Stimulated activated CD4-positive, alpha-beta T cell treated with anti-CD3 and anti-CD28 coated beads, Interleukin-1b, Interleukin-23, amount 100 ng/mL, for 1 hour (primary cell): ENCODE measurements at places on chromosomes 12 and 14.

- no peak for DNase-seq
These were observed 170.6 kb upstream of the PWP1 start for GRCh38 chr12:107514887-107515445.

- DNase-seq: no peak
These were observed 65.6 kb upstream of the TMEM263 start for GRCh38 chr12:106889950-106890626.

GRCh38 chr12:2003676-2004112, 563 bp downstream of the DCP1B start:
- DNase-seq: no peak

GRCh38 chr12:131805421-131805820, 22.8 kb upstream of the MMP17 start:
- no peak for DNase-seq

GRCh38 chr12:32336261-32336660, 63.1 kb upstream of the FGD4 start:
- DNase-seq: no peak

GRCh38 chr14:69038455-69039287, 59.6 kb upstream of the ACTN1 start:
- DNase-seq: no peak
